Fibroblast of upper back skin (primary cell): ENCODE measurements at places on chromosomes 12 and 14.

DNA sequence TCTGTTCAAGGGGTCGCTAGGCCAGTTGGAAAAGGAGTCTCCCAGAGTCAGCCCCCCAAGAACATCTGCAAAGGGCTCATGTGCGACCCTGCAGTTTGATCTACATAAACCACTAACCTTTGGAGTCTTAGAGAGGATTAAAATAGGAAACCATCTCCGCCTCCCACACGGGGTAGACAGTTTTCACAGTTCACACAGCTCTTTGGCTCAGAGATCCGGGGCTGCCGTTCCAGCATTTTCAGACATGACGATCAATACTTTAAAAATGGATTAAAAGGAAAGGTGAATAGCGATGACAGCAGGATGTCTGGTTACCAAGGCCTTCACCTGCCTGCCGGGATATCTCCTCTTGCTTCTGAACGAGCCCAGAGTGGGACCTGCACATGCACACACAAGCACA, 59.8 kb upstream of the BCL11B start:
- no peak for DNase-seq

- DNase-seq = no peak
These were observed 179.2 kb downstream of the DUSP6 start for GRCh38 chr12:89173096-89173495.

DNA sequence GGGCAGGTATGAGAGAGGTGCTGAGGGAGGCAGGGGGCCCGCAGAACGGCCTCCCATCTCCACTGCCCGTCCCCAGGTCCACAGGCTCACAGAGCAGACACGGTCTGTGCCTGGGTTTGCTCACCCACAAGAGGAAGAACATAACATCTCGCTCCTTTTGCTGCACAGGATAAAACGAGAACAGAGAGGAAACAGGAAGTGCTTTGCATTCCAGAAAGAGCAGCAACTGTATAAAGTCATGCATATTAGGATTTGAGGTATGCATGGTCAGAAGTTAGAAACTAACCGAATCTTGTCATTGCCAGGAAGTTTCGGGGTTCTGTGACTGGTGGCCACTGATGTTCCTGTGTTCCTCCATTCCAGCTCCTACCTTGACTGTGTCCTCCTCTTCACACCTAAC, 25.0 kb downstream of the NTF3 start:
- peak; percentile 91 for DNase-seq

DNA sequence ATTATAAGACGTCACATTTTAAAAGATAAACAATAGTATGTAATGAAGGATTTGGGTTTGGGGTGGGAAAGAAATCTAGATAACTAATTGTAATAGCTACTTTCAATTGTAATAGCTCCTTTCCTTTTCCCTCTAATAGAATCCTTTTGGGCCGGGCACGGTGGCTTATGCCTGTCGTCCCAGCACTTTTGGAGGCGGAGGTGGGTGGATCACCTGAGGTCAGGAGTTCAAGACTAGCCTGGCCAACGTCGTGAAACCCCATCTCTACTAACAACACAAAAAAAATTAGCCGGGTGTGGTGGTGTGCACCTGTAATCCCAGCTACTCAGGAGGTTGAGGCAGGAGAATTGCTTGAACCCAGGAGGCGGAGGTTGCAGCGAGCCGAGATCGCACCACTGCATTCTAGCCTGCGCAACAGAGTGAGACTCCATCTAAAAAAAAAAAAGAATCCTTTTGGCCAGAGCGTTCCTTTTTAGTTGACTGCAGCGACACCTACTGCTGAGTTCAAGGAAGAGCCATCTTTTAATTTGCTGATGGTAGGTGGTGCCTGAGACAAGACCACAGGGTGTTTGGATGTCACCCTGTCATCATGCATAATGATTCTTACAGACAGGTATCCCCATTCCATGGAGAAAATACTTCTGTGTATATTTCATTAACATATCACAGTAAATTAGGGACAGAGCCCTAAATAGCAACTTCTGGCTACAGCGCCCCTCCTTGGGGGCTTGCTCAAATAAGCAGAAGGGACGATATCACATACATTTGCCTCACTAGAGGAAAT, 79.5 kb downstream of the ARMH4 start:
- DNase-seq = peak; percentile 77

GRCh38 chr14:95961481-95961880, 77.7 kb upstream of the C14orf132 start:
- DNase-seq = no peak

DNA sequence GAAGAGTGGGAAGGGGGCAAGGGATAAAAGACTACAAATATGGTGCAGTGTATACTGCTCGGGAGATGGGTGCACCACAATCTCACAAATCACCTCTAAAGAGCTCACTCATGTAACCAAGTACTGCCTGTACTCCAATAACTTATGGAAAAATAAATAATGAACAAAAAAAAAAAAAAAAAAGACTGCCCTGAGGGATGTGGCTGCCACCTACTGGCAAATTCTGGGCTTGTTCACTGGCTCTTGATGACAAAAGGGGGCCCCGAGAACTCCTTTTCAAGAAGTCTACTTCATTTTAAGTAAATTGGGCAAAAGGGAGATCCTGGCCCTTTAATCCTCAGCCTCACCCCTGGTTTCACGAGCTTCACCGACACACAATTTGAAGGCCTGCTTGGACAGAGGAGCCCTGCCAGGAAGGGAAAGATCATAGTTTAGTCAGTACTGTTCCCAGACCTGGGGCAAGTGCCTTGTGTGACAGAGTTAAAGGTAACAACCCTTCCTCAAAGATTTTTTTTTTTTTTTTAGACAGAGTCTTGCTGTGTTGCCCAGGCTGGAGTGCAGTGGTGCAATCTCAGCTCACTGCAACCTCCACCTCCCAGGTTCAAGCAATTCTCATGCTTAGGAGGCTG, 26.1 kb upstream of the STAC3 start:
- DNase-seq = no peak

- DNase-seq = no peak
These were observed 34.2 kb downstream of the KCNA1 start for GRCh38 chr12:4943938-4944284.

- no peak for DNase-seq
These were observed 317.5 kb upstream of the OR4E1 start for GRCh38 chr14:21991130-21991529.

DNA sequence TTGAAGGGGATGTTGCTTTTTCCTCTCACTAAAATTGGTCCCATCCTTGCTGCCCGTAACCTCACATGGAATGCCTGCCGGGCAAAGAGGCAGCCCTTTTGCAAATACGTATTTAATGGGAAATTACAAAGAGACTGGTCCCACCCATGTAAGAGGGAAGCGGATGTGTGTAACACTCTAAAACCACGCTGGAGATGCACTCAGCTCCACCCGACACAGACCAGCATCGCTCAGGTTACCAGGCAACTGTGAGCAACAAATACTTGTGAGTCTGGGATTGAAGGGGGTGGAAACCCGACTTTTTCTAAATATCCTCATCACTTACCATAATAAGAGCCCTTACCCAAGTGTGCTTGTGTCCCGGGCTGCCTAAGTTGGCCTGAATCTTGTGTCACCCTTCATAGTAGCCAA, 47.7 kb downstream of the ELK3 start:
- peak; percentile 64 for DNase-seq

GRCh38 chr14:24147761-24148428, 597 bp downstream of the RNF31 start:
- DNase-seq = no peak

DNA sequence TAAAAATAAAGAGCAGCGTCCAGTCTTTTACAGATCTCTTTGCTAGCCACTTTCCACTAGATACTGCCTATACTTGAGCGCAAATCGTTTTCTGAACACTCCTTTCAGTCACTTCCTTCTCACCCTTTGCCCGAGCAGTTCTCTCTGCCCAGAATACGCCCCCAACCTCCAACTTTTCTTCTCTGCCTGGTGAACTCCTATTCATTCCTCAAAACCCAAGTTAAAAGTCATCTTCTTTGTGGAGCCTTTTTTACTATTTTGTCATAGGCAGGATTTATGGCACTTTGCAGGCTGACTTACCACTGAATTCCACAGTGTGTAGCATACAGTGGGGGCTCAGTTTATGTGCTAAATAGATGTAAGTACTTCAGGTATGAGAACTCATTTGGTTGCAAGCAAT, 4.0 kb downstream of the CCDC63 start:
- no peak for DNase-seq

DNA sequence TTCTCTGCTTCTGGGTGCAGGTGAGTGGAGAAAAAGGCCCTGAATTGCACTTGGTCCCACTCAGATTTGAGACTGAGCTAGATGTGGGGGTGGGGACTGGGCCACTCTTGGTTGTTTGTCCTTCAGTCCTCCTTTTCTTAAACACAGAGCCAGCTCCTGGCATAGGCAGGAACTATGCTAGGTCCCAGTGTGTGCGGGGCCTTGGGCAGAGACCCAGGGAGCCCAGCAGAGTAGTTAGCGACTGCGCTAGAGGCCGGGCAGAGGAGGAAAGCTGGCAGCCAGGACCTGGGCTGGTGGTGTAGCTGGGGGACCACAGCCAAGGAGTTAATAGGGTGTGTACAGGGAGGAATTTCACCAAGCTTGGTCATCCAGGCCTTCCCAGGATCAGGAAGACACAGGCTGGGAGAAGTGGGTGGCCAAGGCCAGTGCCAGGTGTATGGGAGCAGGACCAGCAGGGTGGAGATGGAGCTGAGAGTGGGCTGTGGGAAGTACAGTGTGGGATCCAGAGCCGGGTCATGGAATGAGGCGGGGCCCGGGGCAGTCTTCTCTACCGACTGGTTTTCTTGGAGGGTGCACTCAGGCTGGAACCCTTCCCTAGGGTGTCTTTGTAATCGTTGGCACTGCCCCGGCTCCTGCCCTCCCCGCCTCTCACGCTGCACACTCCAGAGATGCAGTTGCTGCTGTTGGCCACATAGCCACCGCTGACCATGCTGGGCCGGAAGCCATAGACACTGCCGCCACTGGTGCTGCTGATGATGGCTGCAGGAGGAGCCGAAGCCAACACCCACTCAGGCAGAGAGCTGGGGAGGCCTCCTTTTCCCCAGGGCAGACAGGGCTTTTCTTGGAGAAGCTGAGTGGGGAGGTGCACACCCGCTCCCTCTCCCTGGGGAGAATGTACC, 8.7 kb downstream of the KRT71 start:
- no peak for DNase-seq

- no peak for DNase-seq
These were observed 2.7 kb downstream of the CGRRF1 start for GRCh38 chr14:54512393-54512792.

GRCh38 chr14:30210630-30211029, 283.0 kb upstream of the PRKD1 start:
- DNase-seq = peak; percentile 66

DNA sequence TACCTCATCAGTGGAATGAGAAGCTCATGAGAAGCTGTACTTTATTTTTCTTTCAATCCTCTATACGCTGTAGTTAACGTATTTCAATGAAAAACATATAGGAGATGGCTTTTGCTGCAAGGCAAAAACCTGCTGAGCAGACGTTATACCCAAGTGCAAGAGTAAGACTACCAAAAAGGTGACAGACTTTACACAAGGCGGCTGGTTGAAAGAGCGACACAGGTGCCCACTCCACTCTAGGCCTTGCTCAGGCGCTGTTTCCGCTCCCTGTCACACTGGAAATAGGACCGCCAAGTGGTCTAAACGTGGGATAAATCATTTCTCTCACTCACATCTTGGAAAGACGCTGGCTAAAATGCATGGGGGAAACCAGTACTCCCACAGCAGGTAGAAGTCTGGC, 54.5 kb downstream of the PPP2R5C start:
- no peak for DNase-seq

DNA sequence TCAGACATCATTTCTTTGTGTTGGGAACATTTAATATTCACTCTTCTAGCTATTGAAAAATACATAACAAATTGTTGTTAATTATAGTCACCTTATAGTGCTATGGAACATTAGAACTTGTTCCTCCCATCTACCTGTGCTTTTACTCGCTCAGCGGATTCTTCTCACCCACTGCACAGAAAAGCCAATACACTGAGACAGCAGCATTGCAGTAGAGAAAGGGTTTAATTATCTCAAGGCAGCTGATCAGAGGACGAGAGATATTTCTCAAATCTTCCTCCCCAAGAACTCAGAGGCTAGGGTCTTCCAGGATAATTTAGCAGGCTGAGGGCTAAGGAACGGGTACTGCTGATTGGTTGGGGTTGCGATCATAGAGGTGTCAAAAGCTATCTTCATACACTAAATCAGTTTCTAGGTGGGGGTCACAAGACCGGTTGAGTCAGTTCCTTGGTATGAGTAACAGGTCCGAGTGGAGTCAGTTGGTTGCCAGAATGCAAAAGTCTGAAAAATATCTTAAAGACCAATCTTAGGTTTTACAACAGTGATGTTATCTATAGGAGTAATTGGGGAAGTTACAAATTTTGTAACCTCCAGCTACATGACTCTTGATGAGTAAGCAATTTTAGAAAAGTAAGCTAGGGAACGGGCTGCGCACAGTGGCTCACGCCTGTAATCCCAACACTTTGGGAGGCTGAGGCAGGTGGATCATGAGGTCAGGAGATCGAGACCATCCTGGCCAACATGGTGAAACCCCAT, 173.1 kb downstream of the FBXL14 start:
- DNase-seq = no peak

DNA sequence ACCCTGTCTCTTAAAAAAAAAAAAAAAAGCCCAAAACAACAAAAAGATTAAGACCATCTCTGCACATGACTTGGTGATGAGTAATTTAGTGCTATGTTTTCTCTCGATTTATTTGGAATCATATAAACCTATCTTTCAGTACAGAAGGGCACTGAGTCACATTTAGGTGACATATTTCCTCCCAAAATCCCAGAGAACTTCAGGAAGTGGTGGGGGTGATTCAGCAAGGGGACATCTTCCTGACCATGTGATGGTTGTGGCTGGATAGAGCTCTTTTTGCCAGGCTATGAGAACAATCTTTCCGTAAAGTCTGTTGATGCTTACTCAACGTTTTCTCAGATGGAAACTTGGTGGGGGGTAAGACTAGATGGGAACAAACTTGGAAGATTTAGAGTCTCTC, 50.0 kb downstream of the PPFIBP1 start:
- DNase-seq = peak; percentile 95
